Activated naive CD8-positive, alpha-beta T cell treated with anti-CD3 and anti-CD28 coated beads for 36 hours (primary cell): ENCODE measurements at places on chromosomes 6 and 20. TPM values are rescaled to one million over a fixed set of nuclear protein-coding genes. Genes with fewer than 3 reads are reported as not detected.

Gene ZFP64
- 13.5 TPM for total RNA-seq

Gene SRSF3
- 589 TPM for total RNA-seq

Gene OXT
- total RNA-seq: not detected

Gene EYS
- total RNA-seq: not detected

Gene SIRPB2
- not detected for total RNA-seq

Gene SEMG1
- total RNA-seq: not detected

Gene PLCB4
- not detected for total RNA-seq

Gene ADAT2
- total RNA-seq: 29.6 TPM

DNA sequence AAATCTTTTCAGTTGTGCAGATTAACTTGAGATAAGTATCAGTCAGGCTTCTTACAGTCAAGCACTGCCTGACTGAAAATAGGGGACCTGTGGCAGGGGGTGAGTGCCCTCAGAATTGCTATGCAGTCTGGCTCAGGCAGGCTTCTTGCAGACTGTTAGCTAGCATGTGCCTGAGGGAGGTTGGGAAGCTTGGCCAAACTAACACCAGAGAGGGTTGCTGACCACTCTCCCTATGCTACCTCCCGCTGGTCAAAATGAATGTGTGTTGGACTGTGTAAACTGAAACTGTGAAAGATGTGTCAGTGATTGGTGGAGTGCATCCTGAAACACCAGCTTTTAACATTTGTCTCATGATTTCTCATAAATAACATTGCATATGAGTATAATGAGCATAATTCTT lies 622.3 kb upstream of the IMPG1 start:
- H3K4me3 ChIP-seq: no peak overlapping the region
- no peaks in the 10 kb centered on the region for H3K36me3 ChIP-seq
- DNase-seq: no peak
- H3K27ac ChIP-seq: no peak overlapping the region
- no peaks in the 10 kb centered on the region for H3K27me3 ChIP-seq
- H3K4me1 ChIP-seq: no peaks in the 10 kb centered on the region

DNA sequence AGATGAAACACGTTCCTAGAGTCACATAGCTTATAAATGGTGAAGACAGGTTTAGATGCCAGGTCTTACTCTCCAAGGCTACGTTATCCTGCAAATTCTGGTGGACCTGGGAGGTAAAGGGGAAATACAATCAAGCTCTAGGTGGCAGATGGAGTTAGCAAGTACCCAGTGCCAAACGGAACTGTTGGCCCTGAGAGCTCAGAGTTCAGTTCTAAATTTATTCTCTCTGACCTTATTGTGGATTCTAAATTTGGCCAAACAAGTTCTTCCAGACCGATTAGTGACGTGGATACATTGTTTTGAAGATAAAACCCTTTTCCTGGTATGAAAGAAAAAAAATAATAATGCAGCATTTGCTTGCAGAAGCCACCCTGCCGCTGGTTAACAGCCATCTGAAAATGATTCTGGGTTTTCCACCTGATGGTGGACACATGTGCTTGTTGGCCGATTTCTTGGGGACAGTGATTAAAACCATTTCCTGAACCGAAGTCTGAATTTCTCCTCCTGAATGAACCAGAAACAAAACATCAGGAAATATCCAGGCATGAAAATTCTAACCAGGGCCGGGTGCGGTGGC lies 32.5 kb downstream of the RIPOR3 start:
- no peak overlapping the region for H3K4me3 ChIP-seq
- no peaks in the 10 kb centered on the region for H3K36me3 ChIP-seq
- H3K27ac ChIP-seq: no peak overlapping the region
- DNase-seq: no peak
- peaks cover 6% of the 10 kb centered on the region for H3K27me3 ChIP-seq

DNA sequence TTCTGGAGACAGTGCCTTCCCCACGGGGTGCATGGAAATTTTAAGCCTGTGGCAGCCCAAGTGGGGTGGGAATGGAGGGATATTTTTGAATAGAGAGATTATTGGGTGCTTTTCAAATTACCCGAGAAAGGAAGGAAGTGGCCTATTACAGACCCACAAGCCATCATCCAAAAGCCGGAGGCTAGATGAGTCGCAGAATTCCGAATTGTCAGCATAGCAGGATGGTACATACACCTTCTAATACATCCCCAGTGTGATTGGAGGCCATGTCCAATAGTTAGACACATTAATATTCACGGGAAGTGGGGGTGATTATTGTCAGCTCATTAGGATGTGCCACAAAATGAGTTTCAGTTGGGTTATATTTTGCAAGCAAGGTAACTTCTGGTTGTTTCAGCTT lies 133.0 kb downstream of the FIG4 start:
- H3K4me1 ChIP-seq: no peaks in the 10 kb centered on the region
- no peak overlapping the region for H3K4me3 ChIP-seq
- no peaks in the 10 kb centered on the region for H3K27me3 ChIP-seq
- DNase-seq: no peak
- H3K27ac ChIP-seq: no peak overlapping the region

- H3K4me1 ChIP-seq: peaks cover 10% of the 10 kb centered on the region
- DNase-seq: no peak
- H3K27me3 ChIP-seq: no peaks in the 10 kb centered on the region
- no peaks in the 10 kb centered on the region for H3K36me3 ChIP-seq
These were observed 224.8 kb upstream of the RREB1 start for GRCh38 chr6:6883011-6883410.

DNA sequence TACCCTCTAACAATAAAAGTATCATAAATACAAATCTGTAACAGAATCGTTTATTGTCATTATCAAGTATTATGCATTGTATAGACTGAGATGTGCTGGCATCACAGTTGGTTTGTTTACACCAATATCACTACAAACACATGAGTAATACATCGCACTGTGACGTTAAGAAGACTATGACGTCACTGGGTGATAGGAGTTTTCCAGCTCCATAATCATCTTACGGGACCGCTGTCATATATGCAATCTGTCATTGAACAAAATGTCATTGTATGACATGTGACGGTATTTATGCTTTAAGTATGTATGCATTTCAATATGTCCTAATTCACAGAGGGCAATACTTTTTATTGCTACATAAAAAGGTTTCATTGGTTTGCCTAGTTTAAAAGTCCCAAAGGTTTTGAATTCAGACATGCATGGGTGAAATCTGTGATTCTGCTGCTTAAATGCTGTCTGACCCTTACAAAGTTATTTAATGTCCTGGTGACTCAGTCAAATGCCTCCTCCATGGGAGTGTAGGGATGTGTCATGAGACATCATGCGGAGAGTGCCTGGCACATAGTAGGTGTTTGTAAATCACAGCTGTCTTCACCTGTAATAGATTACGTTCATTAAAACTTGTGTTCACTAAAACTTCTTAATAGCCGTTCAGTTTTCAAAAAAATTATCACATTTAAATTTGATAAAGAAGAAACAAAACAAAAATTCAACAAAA lies 160.7 kb upstream of the PDE10A start:
- no peak overlapping the region for H3K4me3 ChIP-seq
- H3K36me3 ChIP-seq: no peaks in the 10 kb centered on the region
- DNase-seq: no peak
- no peak overlapping the region for H3K27ac ChIP-seq
- H3K27me3 ChIP-seq: peaks cover 27% of the 10 kb centered on the region
- no peaks in the 10 kb centered on the region for H3K4me1 ChIP-seq

GRCh38 chr6:146871611-146872425 lies 273.0 kb downstream of the ADGB start:
- no peak overlapping the region for H3K4me3 ChIP-seq
- H3K4me1 ChIP-seq: peaks cover 24% of the 10 kb centered on the region
- peaks cover under 1% of the 10 kb centered on the region for H3K36me3 ChIP-seq
- peaks cover 9% of the 10 kb centered on the region for H3K27me3 ChIP-seq
- H3K27ac ChIP-seq: no peak overlapping the region

DNA sequence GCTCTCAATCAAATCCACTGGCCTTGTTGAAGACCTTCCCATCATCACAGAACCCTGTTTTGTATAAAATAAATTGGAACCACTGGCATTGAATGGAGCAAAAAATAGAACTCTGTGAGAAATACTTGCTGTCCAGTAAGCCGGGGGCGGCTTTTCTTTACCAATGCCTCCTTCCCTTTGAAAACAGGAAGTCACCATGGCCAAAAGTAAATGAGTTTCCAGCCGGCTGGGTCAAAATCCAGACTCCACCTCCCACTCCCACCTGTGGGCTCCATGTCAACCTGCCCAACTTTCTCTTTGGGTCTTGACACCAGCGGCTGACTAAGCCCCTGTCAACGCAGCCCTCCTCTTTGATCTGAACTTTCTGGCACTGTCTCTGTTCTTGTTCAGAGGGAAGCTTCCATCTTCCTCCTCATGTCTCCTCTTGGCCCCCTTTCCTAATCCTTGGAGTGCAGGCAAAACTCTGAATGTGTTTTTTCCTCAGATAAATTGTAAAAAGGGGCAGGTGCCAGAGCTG lies 95.2 kb downstream of the TFAP2C start:
- no peak overlapping the region for H3K4me3 ChIP-seq
- H3K36me3 ChIP-seq: no peaks in the 10 kb centered on the region
- DNase-seq: no peak

- H3K27ac ChIP-seq: no peak overlapping the region
- H3K36me3 ChIP-seq: no peaks in the 10 kb centered on the region
- H3K4me1 ChIP-seq: no peaks in the 10 kb centered on the region
- peaks cover 3% of the 10 kb centered on the region for H3K27me3 ChIP-seq
These were observed 41.5 kb upstream of the FAM184A start for GRCh38 chr6:119119989-119120388.

DNA sequence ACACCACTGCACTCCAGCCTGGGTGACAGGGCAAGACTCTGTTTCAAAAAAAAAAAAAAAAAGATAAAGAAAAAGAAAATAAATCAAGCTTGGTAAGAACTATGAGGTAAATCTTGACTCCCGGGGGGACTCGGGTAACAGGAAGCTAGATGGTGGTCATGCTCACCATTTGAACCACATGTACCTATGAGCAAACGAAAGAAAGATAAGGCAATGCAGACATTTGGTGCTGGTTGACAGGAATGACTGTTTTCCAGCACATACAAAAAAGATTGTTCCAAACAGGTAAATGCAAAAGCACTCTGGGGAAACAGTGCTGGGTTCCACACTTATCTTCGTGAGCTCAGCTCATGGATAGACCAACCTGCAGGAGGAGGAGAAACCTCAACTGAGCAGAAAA lies 22.8 kb upstream of the PTPN1 start:
- H3K4me1 ChIP-seq: peaks cover 17% of the 10 kb centered on the region
- no peak for DNase-seq
- H3K36me3 ChIP-seq: peaks cover 3% of the 10 kb centered on the region
- H3K27me3 ChIP-seq: no peaks in the 10 kb centered on the region
- no peak overlapping the region for H3K4me3 ChIP-seq

DNA sequence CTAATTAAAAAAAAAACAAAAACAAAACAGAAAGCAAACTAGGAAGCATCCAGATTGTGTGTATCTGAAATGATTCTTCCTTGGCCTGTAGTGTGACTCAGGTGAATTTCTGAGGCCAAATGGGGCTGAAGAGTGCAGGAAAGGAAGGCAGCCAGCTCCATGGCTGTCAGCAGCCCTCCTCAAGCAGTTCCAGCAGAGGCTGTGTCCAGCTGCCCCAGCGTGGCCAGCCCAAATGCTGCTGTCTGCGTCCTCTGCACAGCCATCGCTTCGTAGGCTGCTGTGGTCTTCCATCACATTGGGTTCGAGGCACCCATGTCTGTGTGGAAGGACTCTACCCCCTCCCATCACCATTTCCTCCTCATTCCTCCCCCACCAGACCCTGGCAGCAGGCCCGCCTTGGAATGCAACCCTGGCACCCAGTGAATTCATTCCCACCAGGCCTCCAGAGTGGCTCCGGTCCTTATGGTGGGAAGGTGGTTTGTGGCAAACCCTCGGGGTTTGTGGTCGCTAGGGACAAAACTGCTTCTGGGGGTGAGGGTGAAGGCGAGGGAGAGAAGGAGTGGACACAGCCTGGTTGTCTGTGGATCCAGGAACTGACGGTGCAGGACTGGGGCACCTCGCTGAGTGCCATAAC lies 81.5 kb downstream of the MYLK4 start:
- no peaks in the 10 kb centered on the region for H3K36me3 ChIP-seq
- no peak overlapping the region for H3K4me3 ChIP-seq
- no peaks in the 10 kb centered on the region for H3K4me1 ChIP-seq
- no peak for DNase-seq
- H3K27ac ChIP-seq: no peak overlapping the region
- no peaks in the 10 kb centered on the region for H3K27me3 ChIP-seq

DNA sequence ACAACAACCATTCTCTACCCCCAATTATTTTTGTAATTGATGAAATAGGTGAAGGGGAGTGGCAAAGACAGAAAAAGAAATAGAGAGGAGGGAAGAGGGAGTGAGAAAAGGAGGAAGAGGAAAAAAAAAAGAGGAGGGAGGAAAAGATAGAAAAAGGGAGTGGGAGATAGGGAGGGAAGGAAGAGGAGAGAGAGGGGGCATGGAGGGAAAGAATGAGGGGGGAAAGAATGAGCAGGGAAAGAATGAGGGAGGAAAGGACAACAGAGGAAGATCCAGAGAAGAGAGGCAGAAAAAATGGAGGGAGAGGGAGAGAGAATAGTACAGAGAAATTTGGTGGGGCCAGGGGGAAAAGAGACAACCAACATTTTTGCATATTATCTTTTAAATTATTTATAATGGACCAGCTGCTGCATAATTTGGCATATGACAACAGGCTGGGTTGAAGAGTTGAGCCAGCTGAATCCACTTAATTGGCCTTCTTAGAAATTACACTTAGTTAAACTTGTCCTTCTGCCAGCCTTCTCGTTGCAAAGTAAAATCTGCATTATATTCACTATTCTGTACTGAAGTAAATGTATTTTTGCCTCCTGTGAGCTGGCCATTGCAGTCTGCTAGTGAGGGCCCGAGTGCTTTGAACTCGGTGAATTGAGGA lies 101.0 kb downstream of the ARHGAP18 start:
- peak overlapping the region; percentile 51 for H3K27ac ChIP-seq
- no peaks in the 10 kb centered on the region for H3K27me3 ChIP-seq
- H3K36me3 ChIP-seq: peaks cover 1% of the 10 kb centered on the region
- H3K4me3 ChIP-seq: no peak overlapping the region
- DNase-seq: no peak

- H3K27me3 ChIP-seq: peaks cover 6% of the 10 kb centered on the region
- H3K4me3 ChIP-seq: no peak overlapping the region
- DNase-seq: no peak
- no peaks in the 10 kb centered on the region for H3K36me3 ChIP-seq
- H3K27ac ChIP-seq: no peak overlapping the region
- no peaks in the 10 kb centered on the region for H3K4me1 ChIP-seq
These were observed 818.8 kb upstream of the CITED2 start for GRCh38 chr6:140193269-140193668.
